Glomerular endothelial cell (primary cell): ENCODE measurements at places on chromosomes 3 and 15.

- DNase-seq = no peak
Measured at GRCh38 chr3:106957029-106957428, 420.2 kb upstream of the CCDC54 start.

GRCh38 chr3:63192248-63192647, 85.9 kb upstream of the SYNPR start:
- no peak for DNase-seq

DNA sequence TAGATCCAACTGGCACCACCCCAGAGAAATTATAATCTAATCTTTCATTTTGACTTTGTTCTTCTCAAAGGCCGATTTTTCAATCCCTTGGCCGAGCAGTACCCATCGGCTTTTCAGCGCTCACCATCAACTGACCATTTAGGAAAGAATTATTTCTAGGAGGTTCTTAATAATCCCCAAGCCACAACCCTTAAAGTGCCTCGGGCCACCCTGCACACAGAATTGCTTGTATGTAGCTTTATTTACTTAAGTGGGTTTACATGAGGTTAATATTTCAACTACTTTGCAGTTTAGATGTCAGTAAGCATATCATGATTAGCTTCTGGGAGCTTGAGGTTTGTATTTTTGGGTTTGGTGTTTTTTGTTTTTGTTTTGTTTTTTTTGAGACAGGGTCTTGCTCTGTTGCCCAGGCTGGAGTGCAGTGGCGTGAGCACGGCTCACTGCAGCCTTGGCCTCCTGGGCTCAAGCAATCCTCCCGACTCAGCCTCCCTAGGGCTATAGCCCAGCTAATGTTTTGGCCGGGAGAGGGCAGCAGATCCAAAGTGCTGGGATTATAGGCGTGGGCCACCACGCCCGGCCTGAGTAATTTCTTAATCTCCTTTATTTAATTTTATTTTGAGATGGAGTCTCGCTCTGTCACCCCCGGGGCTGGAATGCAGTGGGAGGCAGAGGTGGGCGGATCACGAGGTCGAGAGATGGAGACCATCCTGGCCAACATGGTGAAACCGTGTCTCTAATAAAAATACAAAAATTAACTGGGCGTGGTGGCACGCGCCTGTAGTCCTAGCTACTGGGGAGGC, 801 bp upstream of the CDAN1 start:
- DNase-seq = no peak

- DNase-seq = no peak
Measured at GRCh38 chr15:37361621-37362020, 261.3 kb upstream of the MEIS2 start.

DNA sequence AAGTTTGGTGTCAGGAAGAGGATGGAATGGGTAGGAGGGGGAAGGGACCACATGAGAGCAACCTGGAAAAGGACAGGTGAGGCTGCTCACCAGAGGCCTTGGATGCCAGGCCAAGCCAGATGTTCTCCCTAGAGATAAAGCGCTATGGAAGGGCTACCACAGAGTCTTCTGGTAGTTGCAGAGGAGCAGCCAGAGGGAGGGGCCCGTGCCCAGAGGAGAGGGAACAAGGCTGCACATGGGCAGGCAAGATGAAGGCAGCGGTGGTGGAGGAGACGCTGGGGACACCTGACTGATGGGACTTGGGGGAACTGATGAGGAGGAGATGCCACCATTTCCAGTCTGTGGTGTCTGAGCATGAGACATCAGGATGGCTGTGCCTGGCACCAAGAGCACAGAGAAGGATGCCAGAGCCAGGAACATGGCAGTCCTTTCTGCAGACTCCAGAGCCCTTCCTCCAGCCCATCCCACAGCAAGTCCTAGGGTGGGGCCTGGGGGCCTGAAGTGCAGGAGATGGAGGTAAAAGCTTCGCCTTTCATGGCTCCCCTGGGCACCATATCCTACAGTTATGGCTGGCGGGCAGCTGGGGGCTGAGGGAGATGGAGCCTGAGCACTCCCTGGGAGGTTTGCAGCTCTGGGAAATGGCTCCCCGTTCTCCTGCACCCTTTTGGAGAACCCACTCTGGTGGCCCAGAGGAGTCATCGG, 103.0 kb downstream of the ETFA start:
- no peak for DNase-seq
